ENCODE measurements at places on chromosomes 16 and 17.

DNA sequence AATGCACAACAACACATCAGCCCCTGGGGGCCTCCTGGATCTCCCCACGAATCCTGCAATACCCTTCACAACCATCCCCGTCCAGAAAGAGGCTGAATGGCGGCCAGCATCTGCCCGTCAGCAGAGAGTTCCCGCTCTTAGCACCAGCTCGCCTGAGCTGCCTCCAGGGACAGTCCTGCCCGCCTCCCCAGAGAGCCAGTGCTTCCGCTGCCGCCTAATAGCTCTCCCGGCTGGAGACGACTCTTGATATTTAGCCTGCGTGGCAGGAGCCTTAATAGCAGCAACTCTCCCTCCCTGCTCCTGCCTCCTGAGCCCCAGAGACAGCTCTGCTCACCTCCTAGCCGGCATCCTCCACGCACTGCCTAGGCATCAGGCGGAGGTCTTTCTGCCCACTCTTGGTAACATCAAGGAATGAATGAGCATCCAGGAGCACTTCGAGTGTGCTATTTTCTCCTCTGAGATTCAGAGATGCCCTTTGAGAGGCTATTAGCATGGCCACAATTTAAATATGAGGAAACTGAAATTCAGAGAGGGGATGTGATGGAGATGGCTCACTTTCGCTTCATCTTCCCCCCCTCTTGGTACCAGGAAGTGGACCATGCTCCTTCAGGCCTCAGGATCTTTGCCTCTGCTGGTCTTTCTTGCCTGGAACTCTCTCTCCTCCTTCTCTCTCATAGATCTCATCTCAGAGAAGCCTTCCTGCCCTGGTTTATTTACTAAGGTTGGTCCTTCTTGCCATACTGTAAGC is 67.9 kb downstream of the RAI1 start:
- DNase-seq, result no peak

DNA sequence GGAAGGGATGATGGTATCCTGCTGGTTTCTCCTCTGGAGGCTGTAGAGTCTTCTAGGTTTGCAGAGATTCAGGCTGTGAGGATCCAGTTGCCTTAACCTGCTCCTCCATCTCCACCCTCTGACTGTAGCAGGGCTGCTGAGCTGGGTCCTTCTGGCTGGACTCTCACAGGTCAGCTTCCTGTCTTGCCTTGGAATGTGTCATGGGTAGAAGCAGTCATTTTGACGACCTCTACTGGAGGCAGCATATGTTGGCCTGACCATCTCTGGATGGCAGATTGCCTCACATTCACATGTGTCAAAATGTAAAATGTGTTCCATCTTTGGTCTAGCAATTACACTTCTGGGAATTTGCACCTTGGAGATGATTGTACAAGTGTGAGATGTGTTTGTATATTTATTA is 504.4 kb upstream of the EEF2KMT start:
- DNase-seq, result no peak

DNA sequence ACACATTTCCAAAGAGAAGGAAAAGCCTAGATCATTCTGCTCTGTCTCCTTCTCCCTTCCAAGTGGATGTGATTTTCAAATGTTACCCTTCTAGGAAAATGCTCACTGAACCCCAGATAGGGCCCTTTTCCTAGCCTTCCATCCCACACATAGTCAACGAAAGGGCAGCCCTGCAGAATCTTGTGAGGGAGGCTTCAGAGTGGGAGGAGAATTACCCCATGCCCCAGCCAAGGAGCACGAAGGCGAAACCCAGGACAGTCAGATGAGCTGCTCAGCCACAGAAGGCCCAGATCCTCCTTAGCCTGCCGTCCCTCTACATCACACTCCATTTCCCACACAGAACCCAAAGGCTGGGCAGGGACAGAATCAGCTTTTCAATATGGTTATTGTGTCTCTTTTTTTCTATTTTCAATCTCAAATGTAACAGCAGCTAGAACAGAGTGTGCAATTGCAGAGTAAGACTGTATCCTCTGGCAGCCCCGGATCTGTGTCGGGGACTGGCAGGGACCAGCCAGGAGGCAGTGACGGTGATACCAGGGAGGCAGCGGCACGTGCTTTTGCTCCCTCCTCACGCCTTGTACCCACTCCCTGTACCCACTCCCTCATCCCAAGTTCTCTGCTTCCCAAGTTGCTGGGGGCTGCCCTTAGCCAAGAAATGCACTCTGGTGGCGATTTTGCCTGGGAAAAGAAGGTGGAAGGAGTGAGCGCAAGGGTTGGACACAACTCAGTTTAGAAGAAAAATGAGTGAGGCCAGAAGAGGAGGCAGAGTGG is 3.7 kb upstream of the SDK2 start:
- no peak for DNase-seq

- no peak for DNase-seq
Measured at GRCh38 chr17:44279666-44280391, 11.9 kb upstream of the SLC4A1 start.

- DNase-seq, result peak; percentile 21
Measured at GRCh38 chr16:15509593-15510535, 75.5 kb downstream of the BMERB1 start.

DNA sequence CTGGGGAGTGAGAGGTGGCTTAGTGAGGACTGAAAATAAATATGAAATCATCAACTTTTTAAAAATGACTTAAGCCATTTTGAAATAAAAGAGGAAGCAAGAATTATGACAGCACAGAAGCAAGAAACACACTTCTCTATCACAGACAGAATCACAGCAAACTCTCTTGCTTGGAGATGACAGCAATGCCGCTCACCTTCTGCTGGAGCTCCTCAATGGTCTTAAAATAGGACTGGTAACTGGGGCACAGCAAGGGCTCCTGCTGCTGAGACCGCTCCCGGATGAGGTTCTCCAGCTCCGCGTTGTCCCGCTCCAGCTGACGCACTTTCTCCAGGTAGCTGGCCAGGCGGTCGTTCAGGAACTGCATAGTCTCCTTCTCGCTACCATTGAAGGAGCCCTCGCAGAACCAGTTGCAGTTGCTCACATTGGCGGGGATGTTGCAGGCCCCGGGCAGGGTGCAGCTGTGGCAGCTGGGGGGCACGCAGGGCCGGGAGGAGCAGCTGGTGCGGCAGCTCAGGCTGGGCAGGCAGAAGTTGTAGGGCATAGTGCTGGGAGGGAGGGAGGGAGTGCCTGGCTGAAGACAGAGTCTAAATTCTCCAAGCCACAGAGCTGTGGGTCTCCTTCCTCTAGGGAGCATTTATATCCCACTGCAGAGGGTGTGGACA is at the start of gene KRT31:
KRT31 (minus strand) TSS at position 613 of the 665 bp plus-strand sequence; CDS start at position 544, 69 bp downstream.
- no peak for DNase-seq

DNA sequence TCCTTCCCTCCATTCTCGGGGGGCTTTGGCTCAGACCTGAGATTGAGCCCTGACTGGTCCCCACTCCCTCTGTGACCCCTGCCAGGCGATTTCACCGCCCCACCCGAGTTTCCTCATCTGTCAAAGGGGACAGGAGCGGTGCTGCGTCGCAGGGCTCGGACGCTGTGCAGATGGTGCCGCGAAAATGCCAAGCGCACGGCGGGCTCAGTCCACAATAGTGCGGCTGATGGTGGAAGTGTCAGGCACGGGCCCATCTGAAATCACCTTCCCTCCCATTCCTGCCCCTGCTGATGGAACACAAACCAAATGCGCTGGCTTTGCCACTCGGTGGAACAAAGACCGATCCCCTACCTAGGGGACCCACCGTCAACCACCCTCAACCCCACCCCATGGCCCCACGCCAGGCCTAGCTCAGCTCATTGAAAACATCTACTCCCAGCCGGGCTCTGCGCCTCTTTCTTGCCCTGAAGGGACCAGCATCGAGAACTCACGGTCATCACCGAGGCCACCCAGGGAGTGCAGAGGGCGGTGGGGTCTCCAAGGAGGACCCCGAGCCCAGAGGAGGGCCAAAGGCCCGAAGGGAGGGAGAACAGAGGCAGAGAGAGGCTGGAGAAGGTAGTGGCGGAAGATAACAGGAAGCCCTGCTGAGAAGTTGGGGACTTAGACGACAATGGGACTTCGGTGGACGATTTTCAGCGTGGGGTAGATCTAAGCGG is 1.4 kb downstream of the CARHSP1 start:
- peak; percentile 42 for DNase-seq

GRCh38 chr17:45013021-45013997 is 38.1 kb downstream of the DCAKD start:
- DNase-seq, result no peak

Data from activated naive CD4-positive, alpha-beta T cell treated with anti-CD3 and anti-CD28 coated beads, Interleukin-2, amount 10 ng/mL, durations not matched to agents 7 days and 5 days (primary cell).